Activated naive CD8-positive, alpha-beta T cell treated with anti-CD3 and anti-CD28 coated beads for 36 hours (primary cell): ENCODE measurements at places on chromosomes 4 and X. TPM values are rescaled to one million over a fixed set of nuclear protein-coding genes. Genes with fewer than 3 reads are reported as not detected.

DNA sequence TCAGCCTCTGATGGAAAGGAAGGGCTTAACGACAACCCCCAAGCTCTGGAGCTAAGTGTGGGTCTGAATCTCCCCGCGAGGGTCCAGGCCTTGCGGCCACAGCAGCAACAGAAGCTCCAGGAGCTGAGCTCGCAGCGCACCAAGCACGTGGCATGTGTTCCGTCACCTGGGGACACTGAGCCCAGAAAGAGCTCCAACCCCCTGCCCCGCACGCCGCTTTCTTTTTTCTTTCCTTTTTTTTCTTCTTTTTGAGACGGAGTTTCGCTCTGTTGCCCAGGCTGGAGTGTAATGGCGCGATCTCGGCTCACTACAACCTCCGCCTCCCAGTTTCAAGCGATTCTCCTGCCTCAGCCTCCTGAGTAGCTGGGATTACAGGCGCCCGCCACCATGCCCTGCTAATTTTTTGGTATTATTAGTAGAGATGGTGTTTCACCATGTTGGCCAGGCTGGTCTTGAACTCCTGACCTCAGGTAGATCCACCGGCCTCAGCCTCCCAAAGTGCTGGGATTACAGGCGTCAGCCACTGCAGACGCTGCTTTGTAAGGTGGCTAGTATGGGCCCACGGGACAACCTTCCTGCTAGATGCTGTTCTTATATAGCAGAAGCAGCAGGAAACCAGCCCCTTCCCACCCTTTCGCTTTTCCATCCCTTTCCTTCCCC lies 685 bp upstream of the TNIP2 start:
- peak overlapping the region; percentile 45 for H3K27ac ChIP-seq
- H3K36me3 ChIP-seq, result peaks cover 4% of the 10 kb centered on the region
- no peaks in the 10 kb centered on the region for H3K27me3 ChIP-seq

DNA sequence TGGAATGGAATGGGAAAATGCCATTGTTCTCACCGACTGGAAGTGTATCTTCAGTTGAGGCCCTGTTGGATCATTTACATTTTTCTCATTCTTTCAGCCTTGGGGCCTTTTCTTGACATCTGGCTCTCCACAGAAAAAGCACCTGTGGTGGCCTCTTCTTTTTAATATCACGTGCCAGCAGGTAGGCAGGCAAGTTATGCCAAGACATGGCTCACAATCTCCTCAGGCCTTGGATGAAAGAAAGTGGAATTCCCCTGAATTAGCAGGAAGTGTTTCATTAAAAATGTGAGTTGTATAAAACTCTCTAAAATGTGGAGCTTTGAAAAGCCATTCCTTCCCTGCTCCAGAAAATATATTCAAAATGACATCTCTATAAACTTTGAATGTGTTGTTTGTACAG lies 122.1 kb downstream of the FRAS1 start:
- no peaks in the 10 kb centered on the region for H3K36me3 ChIP-seq
- no peak overlapping the region for H3K27ac ChIP-seq
- H3K27me3 ChIP-seq, result peaks cover 25% of the 10 kb centered on the region
- DNase-seq, result no peak
- no peak overlapping the region for H3K4me3 ChIP-seq
- no peaks in the 10 kb centered on the region for H3K4me1 ChIP-seq

GRCh38 chr4:139300431-139301112 lies 733 bp upstream of the NAA15 start:
- peaks cover 35% of the 10 kb centered on the region for H3K36me3 ChIP-seq
- peak overlapping the region; percentile 99 for H3K27ac ChIP-seq
- no peak for DNase-seq
- H3K4me3 ChIP-seq, result peak overlapping the region; percentile 97
- H3K27me3 ChIP-seq, result no peaks in the 10 kb centered on the region

DNA sequence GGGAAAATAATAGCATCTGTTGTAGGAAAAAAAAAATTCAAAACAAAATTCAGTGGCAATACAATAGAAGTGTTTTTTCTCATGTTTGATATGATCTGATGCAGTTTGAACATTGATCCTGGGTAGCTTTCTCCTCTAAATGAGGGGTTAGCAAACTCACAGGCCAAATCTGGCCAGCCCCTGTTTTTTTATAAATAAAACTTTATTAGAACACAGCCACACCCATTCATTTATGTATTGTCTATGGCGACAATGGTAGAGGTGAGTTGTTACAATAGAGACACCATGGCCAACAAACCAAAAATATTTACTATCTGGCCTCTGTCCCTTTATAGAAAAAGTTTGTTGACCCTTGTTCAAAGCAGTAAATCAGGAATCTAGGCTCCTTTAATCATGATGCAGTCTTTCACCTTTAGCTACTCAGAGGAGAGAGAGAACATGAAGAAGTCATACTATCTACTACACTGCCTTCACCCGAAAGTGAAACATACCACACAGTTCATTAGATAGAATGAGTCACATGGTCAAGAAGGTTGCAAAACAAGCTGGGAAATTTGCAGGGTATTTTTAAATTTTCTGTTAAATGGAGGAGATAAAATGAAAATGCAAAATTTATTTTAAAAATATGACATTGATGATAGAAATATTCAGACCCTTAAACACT lies 186.6 kb upstream of the MAOA start:
- H3K4me3 ChIP-seq, result no peak overlapping the region
- no peaks in the 10 kb centered on the region for H3K36me3 ChIP-seq

Gene SPANXN4
- not detected for total RNA-seq

DNA sequence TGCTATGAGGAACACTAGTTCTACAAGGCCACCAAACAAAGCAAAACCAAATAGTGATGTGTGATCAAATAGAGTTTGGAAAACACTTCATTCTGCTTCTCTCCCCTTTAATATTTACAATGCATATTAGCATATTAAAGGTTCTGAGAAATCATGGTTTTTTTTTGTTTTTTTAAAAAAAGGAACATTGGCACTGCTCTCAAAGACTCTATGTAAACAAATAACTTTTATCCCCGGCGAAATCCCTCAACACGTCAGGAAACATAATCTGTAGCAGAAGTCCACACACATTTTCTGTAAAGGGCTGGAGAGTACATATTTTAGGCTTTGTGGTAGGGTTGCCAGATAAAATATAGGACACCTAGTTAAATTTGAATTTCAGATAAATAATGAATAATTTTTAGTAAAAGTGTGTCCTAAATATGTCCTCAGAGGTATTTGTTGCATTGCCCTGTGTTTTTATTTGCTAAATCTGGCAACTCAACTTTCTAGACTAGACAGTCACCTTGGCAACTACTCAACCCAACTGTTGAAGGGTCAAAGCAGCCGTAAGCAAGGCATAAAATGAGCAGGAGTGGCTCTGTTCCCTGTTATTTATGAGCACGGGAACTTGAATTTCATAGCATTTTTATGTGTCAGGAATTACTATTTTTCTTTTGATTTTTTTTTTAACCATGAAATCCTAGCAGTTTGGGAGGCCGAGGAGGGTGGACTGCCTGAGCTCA lies 8.6 kb downstream of the SPATA4 start:
- no peak overlapping the region for H3K4me3 ChIP-seq
- no peaks in the 10 kb centered on the region for H3K36me3 ChIP-seq
- peaks cover 16% of the 10 kb centered on the region for H3K4me1 ChIP-seq
- H3K27ac ChIP-seq, result no peak overlapping the region
- DNase-seq, result no peak

Gene KIT
- total RNA-seq, result 0.23 TPM
